Adrenal gland (tissue), 19 donors: ENCODE measurements at places on chromosomes 12 and 14. TPM values are rescaled to one million over a fixed set of nuclear protein-coding genes. Genes with fewer than 3 reads are reported as not detected.

- H3K27me3 ChIP-seq = no peaks in the 10 kb centered on the region
- no peak overlapping the region for H3K27ac ChIP-seq
- DNase-seq = no peak
- H3K36me3 ChIP-seq = no peaks in the 10 kb centered on the region
- H3K4me1 ChIP-seq = peaks cover 41% of the 10 kb centered on the region
- no peak overlapping the region for H3K4me3 ChIP-seq
Measured at GRCh38 chr14:33566082-33566481, 384.8 kb downstream of the EGLN3 start.

- no peak overlapping the region for H3K4me3 ChIP-seq
- H3K4me1 ChIP-seq = no peaks in the 10 kb centered on the region
- no peaks in the 10 kb centered on the region for H3K36me3 ChIP-seq
- H3K27me3 ChIP-seq = no peaks in the 10 kb centered on the region
Measured at GRCh38 chr12:26373606-26374495, 178.5 kb downstream of the SSPN start.

DNA sequence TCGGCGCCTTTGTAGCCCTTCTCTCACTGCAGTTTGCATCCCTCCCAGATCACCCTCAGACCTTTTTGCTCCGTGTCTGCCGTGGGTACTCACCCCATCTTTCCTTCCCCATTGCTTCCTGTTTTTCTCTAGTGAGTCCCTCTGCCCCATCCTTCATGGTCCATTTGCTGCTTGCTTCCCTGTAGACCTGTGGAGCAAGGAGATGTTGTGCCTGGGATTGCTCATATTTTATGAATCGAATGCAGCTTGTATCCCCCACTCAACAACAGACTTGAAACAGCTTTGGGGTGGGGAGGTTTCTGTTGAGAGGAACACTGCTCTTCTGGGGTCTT, 661 bp downstream of the DENR start:
- H3K27me3 ChIP-seq = no peaks in the 10 kb centered on the region
- no peak for DNase-seq
- no peak overlapping the region for H3K27ac ChIP-seq
- peak overlapping the region; percentile 75 for H3K4me3 ChIP-seq
- peaks cover 10% of the 10 kb centered on the region for H3K4me1 ChIP-seq
- no peaks in the 10 kb centered on the region for H3K36me3 ChIP-seq

- H3K27me3 ChIP-seq = no peaks in the 10 kb centered on the region
- no peak overlapping the region for H3K4me3 ChIP-seq
- peaks cover 31% of the 10 kb centered on the region for H3K4me1 ChIP-seq
- peak; percentile 90 for DNase-seq
Measured at GRCh38 chr14:100711493-100711892, 15.2 kb upstream of the DLK1 start.

GRCh38 chr14:89129570-89129969, 287.5 kb downstream of the FOXN3 start:
- no peaks in the 10 kb centered on the region for H3K4me1 ChIP-seq
- no peak overlapping the region for H3K4me3 ChIP-seq
- no peaks in the 10 kb centered on the region for H3K27me3 ChIP-seq
- H3K27ac ChIP-seq = no peak overlapping the region

- no peaks in the 10 kb centered on the region for H3K4me1 ChIP-seq
- no peak for DNase-seq
- H3K27ac ChIP-seq = no peak overlapping the region
Measured at GRCh38 chr12:115386946-115387345, 703.0 kb upstream of the TBX3 start.

DNA sequence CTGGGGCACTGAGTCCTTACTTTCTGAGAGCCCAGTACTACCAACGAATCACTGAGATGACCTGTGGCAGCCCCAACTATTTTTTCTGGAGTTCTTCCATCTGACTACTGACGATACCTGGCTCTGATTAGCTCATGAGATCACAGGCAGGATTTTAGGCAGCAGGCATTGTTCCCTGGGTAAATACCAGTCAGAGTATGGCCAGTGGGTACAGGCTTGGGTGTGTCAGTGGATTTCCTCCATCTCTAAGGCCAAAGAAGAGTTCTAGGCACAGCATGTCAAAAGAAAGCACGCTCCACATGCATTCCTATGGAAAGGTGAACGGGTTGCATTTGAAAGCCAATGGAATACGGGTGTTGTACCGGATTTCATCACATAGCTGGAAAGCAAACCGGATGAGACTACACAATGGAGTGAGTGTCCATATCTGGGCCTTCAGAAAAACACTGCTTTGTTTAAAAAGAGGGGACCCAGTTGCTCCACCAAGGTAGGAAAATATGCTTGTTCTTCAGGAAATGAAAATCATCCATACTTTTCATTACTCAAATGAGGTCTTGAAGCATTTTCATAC, 55.0 kb downstream of the PAX9 start:
- H3K4me1 ChIP-seq = peaks cover 6% of the 10 kb centered on the region
- no peaks in the 10 kb centered on the region for H3K27me3 ChIP-seq
- DNase-seq = no peak
- H3K4me3 ChIP-seq = no peak overlapping the region
- no peak overlapping the region for H3K27ac ChIP-seq

- no peak overlapping the region for H3K27ac ChIP-seq
- no peaks in the 10 kb centered on the region for H3K36me3 ChIP-seq
- no peak for DNase-seq
- no peak overlapping the region for H3K4me3 ChIP-seq
- no peaks in the 10 kb centered on the region for H3K4me1 ChIP-seq
- H3K27me3 ChIP-seq = no peaks in the 10 kb centered on the region
Measured at GRCh38 chr12:104443008-104443407, 13.7 kb upstream of the CHST11 start.

DNA sequence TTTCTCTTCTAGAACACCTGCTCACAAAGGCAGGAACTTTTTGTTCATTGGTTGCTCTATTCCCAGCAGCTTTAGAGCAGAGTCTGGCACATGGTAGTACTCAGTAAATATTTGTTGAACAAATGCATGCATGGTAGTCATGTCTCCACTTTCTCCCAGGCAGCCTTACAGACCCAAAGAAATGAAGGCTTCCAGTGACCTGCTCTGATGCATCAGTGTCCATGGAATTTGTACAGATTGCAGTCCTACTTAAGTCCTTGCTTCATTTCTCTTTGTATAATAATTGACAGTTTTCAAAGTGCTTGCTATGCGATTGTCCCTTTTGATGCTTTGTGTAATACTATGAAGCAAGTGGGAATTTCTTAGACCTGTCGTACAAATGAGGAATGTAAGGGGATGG, 119.6 kb downstream of the DERA start:
- H3K4me1 ChIP-seq = no peaks in the 10 kb centered on the region
- no peak for DNase-seq
- no peak overlapping the region for H3K27ac ChIP-seq

- no peaks in the 10 kb centered on the region for H3K36me3 ChIP-seq
- no peak overlapping the region for H3K4me3 ChIP-seq
- no peak for DNase-seq
Measured at GRCh38 chr12:27705263-27705662, 5.4 kb upstream of the MRPS35 start.

DNA sequence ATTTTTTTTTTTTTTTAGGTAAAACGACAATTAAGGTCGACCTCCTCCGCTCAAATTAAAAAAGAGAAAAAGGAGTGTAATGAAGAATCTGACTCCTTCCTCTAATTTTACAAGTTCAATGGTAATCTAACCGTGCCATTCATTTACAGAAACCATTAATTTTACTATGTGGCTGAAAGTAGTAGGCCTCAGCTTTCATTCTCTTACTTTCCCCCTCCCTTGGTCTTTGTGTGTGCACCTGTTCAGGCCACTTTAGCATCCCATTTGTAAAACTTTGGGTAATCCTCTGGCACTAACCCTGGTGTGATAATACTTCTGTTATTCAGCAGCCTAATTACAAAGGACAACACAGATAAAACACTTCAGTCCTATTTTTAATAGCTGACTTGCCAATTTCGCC, 128.1 kb downstream of the ASCL1 start:
- no peak overlapping the region for H3K27ac ChIP-seq
- DNase-seq = no peak
- H3K36me3 ChIP-seq = no peaks in the 10 kb centered on the region
- no peak overlapping the region for H3K4me3 ChIP-seq
- no peaks in the 10 kb centered on the region for H3K27me3 ChIP-seq

GRCh38 chr12:65594409-65594808, 229.9 kb upstream of the HMGA2 start:
- DNase-seq = no peak
- H3K4me1 ChIP-seq = no peaks in the 10 kb centered on the region
- no peaks in the 10 kb centered on the region for H3K27me3 ChIP-seq
- no peaks in the 10 kb centered on the region for H3K36me3 ChIP-seq
- no peak overlapping the region for H3K4me3 ChIP-seq

KCNA1 gene
- polyA plus RNA-seq = not detected

TAS2R7 gene
- polyA plus RNA-seq = not detected

CD27 gene
- polyA plus RNA-seq = 0.77 TPM

DENND5B gene
- 14.4 TPM for polyA plus RNA-seq

PCNX1 gene
- 97.8 TPM for polyA plus RNA-seq
